ENCODE measurements at places on chromosomes 6 and 20. TPM values are rescaled to one million over a fixed set of nuclear protein-coding genes. Genes with fewer than 3 reads are reported as not detected.

GRCh38 chr20:237489-237888, 10.4 kb downstream of the DEFB129 start:
- H3K4me1 ChIP-seq, result no peaks in the 10 kb centered on the region
- no peaks in the 10 kb centered on the region for H3K36me3 ChIP-seq
- peaks cover 28% of the 10 kb centered on the region for H3K27me3 ChIP-seq
- no peak overlapping the region for H3K27ac ChIP-seq

DNA sequence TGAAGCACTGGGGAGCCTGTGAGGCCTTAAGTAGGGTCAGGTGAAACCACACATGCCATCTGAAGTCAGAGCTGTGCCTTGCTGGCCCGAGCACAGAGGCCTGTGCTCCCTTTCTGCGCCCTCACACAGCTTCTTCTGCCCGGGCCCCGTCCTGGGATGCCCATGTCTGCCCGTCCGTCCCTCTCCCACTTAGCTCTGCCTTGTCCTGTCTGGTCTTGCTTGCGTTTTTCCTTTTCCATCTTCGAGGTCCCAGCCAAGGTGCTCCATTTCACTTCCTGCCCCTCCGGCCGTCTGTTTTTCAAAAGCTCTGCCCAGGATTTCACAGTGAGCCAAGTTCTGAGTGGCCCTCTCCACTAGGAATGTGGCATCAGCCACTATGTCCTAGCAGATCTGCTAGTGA, 45.6 kb downstream of the PYGB start:
- H3K27ac ChIP-seq, result no peak overlapping the region
- H3K4me1 ChIP-seq, result no peaks in the 10 kb centered on the region
- peaks cover 57% of the 10 kb centered on the region for H3K36me3 ChIP-seq
- DNase-seq, result no peak

- no peak for DNase-seq
- no peak overlapping the region for H3K27ac ChIP-seq
- no peaks in the 10 kb centered on the region for H3K36me3 ChIP-seq
These were observed 56.9 kb downstream of the BCAS1 start for GRCh38 chr20:54013471-54013870.

Gene TMEM244
- not detected for total RNA-seq
